Activated CD4-positive, alpha-beta memory T cell treated with anti-CD3 and anti-CD28 coated beads for 36 hours (primary cell): ENCODE measurements at places on chromosomes 5 and 9. TPM values are rescaled to one million over a fixed set of nuclear protein-coding genes. Genes with fewer than 3 reads are reported as not detected.

- no peak for DNase-seq
These were observed 1240.7 kb upstream of the WWC1 start for GRCh38 chr5:167050568-167051401.

GRCh38 chr9:93124793-93125192, 9.3 kb downstream of the NINJ1 start:
- no peak for DNase-seq

DNA sequence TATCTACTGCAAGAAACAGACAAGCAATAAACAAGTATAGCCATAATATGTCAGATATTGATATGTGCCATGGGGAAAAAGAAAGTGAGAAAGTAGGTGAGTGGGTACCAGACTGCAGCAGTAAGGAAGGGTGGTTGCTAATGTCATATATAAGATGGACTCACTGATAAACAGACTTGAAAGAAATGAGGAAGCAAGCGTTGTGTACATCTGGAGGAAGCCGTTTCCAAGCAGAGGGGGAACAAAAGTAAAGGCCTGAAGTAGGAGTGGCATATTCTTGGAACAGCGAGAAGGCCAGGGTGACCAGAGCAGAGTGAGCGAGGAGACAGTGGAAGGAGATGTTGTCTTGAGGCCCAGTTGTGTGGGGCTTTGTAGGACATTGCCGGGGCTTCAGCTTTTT, 142.2 kb upstream of the MAP3K1 start:
- DNase-seq: no peak

GRCh38 chr9:738209-738915, 103.1 kb upstream of the DMRT1 start:
- DNase-seq: no peak

- peak; percentile 15 for DNase-seq
These were observed 41.0 kb downstream of the ESM1 start for GRCh38 chr5:54944364-54944763.

Gene RMRP
- total RNA-seq: 13,592 TPM

DNA sequence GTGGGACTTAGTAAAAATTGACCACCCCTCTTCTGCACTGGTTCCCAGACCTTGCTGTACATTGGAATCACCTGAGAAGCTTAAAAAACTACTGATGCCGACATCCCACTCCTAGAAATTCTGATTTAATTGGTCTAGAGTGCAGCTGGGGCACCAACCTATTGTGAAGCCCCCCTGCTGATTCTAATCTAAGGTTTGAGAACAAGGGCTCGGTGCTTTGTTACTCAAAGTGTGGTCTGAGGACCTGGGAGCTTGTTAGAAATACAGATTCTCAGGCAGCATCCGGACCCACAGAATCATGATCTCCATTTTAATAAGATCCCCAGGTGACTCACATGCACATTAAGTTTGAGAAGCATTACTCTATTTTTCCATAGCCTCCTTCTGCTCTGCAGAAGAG, 57.8 kb upstream of the LPAR1 start:
- DNase-seq: no peak

- DNase-seq: no peak
These were observed 83.5 kb upstream of the GNAQ start for GRCh38 chr9:78115073-78115472.

DNA sequence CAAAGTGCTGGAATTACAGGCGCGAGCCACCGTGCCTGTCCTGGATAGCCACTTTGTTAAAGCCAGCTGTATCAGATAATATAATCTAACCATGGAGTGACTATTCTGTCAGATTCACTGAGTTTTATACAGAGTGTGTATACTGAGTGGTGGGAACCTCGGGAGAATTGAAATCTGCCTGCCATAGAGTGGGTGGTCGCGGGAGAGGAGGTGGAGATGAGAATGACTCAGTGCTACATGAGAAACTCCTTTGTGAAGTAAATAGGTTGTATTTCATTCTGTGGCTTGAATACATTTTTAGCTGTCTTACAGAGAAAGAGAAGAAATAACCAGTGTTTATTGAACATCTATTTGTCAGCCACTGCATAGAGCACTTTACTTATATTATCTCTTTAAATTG, 26.4 kb downstream of the ATP6V0E1 start:
- peak; percentile 52 for DNase-seq

DNA sequence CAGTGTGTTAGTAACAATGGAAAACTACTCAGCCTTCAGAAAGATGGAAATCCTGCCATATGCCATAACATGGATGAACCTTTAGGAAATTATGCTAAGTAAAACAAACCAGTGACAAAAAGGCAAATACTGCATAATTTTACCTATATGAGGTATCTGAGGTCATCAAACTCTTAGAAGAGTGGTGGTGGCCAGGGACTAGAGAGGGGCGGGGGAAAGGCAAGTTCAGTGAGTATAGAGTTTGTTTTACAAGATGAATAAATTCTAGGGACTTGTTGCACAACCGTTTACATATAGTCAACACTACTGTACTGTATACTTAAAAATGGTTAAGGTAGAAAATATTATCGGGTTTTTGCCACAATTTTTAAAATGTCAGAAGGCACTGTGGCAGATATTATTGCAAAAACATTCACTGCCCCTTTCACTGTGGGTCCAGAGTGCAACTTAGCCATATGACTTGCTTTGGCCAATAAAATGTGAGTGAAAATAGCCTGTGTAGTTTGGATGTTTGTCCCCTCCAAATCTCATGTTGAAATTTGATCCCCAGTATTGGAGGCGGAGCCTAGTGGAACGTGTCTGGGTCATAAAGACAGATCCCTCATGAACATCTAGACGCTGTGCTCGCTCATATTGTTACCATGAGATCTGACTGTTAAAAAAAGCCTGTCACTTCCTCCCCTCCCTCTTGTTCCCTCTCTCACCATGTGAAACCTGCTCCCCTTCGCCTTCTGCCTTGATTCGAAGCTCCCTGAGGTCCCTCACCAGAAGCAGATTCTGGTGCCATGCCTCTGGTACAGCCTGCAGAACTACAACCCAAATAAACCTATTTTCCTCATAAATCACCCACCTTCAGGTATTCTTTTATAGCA, 9.5 kb downstream of the ZNF367 start:
- DNase-seq: no peak

Gene PSIP1
- total RNA-seq: 134 TPM

Gene GARIN3
- total RNA-seq: 1.3 TPM

- no peak for DNase-seq
These were observed 68.8 kb upstream of the SSBP2 start for GRCh38 chr5:81819556-81820317.

Gene RASEF
- not detected for total RNA-seq

- no peak for DNase-seq
These were observed 111.4 kb downstream of the PDE8B start for GRCh38 chr5:77321793-77322394.

- peak; percentile 51 for DNase-seq
These were observed 961 bp downstream of the DPP7 start for GRCh38 chr9:137113385-137114159.

Gene SLC6A19
- not detected for total RNA-seq

Gene SUSD3
- 72.8 TPM for total RNA-seq

GRCh38 chr5:52997424-52997823, 8.3 kb downstream of the ITGA2 start:
- no peak for DNase-seq

- DNase-seq: no peak
These were observed 705.4 kb upstream of the RIOK2 start for GRCh38 chr5:97888439-97888838.

DNA sequence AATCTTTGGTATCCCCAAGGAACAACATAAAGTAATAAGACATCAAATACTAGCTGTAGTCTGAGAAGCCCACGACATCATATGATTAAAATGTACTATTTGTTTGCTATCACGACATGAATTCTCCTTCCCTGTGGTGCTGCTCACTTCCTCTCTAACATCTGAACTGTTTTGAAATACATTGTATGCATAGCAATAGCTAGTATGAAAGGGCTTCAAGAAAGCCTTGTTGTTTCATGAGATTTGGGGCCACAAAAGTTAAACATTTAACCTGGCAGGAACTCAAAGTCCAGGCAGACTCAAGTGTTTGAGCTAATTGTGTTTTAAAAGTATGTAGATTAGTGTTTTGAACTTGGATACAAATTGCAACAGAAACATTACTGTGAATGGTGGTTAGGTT, 237.4 kb upstream of the PTGER4 start:
- no peak for DNase-seq

- no peak for DNase-seq
These were observed 13.0 kb upstream of the SETX start for GRCh38 chr9:132367613-132368313.

Gene TXNDC8
- not detected for total RNA-seq

DNA sequence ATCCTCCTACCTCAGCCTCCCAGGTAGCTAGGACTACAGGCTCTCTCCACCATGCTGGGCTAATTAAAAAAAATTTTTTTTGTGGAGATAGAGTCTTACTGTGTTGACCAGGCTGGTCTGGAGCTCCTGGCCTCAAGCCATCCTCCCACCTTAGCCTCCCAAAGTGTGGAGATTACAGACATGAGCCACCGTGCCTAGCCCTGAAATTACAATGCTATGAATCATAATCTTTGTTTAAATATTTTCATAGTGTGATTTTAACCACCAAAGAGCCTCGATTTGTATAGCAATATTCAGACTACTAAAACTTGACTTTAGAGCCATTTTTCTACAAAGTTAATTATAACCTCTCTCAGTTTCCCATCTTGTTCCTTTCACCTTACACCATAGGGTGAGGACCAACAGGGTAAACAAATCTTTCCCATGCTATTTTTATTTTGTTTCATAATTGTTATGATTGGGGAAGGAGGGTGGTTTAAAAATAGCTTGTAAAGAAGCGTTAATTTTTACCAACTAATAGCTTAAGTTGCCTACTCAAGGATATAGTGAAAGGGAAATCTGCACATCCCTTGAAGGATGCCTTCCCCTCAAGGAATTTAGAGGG, 32.7 kb downstream of the UBE2D2 start:
- DNase-seq: peak; percentile 42
